SJCRH30 (cell line): ENCODE measurements at places on chromosomes 2 and 18. TPM values are rescaled to one million over a fixed set of nuclear protein-coding genes. Genes with fewer than 3 reads are reported as not detected.
A peak's percentile ranks its signal among the peaks of the same experiment; 100 is the strongest.

- DNase-seq: peak; percentile 82
These were observed 34.0 kb downstream of the CCDC195 start for GRCh38 chr2:224682134-224682533.

DNA sequence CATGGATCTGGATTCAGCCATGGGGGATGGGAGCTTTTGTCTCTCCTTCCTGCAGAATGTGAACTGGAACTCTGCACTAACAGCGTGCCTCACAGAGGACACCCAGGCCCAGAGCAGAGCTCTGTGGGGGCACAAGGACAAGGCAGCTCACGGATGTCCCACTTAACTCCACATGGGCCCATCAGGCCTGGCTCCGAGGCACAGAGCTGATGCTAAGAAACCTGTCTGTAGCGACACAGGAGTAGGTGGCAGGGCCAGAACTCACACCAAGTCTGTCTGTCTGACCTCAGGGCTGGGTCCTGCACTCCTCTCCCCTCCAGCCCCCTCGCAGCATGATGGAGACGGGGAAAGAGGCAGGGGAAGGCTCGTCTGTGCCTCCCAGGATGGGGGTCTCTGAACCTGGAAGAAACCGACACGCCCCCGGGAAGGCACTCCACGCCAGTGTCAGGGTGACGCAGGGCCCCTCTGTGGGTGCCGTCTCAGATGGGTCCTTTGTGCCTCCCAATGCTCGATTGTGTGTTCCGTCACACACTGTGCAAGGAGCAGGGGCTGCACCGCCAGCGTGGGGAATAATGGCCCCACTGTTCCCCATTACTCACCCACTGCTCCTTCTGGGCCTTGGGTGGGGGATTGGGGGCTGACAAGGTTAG, 36.6 kb downstream of the FAM178B start:
- DNase-seq: no peak

DNA sequence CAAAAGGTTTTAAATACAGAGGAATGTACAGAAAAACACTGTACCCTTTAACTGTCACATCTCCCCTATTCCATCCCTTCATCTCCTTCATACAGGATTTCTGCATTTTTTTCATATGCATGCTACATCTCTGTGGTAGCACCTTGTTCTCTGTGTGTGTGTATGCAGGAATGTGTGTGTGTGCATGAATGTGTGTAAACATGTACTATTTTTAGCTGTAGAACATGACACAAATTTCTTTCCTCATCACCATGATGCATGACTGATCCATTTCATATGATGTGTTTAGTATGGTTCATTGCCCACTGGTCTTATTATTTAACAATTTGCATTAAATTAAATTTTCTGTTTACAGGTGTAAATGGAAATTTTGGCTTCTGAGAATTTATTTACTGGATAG, 21.5 kb upstream of the ZEB2 start:
- DNase-seq: no peak

GRCh38 chr18:73708591-73708990, 439.0 kb downstream of the FBXO15 start:
- DNase-seq: no peak

ZNF516 gene
- total RNA-seq: 6.3 and 8.2 TPM in 2 replicates

GRCh38 chr2:67616749-67617148, 219.6 kb downstream of the ETAA1 start:
- peak; percentile 67 for DNase-seq

- no peak for DNase-seq
These were observed 110.8 kb downstream of the LOXHD1 start for GRCh38 chr18:46546111-46546640.

RAB6C gene
- not detected in 2 replicates for total RNA-seq

DNA sequence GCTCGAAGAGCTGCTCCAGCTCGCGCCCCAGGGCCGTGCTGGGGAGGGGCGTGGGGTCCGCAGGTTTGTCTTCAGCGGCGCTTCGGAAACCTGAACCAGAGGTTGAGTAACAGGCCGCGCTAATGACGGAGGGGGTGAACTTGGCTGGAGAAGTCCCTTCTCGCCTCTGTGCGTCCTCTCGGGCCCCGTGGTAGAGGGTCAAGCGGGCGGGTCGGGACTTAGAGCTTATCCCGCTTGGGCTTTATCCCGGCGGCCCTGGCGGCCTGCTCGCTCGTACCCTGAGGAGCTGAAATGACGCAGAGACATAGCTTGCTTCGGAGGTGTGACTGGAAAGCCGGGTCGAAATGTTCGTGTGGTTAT, 479 bp downstream of the RNMT start:
- no peak for DNase-seq

DNA sequence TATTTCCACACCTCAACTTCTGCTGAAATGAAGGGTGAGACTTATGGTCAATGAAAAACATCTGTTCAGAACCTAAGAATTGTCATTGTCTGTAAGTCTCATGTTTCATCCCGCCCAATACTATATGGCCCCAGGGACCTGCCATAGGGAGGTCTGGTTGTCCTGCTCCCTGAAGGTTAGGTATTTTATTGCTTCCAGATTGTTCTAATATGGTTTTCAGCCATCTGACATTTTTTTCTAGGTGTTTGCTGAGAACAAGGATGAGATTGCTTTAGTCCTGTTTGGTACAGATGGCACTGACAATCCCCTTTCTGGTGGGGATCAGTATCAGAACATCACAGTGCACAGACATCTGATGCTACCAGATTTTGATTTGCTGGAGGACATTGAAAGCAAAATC, 7.3 kb downstream of the XRCC5 start:
- no peak for DNase-seq

GRCh38 chr2:190853531-190854383, 26.9 kb upstream of the GLS start:
- no peak for DNase-seq

KIF1A gene
- 3.7 and 4.0 TPM in 2 replicates for total RNA-seq

CRYGB gene
- total RNA-seq: not detected in 2 replicates

GRCh38 chr2:197273485-197273884, 37.1 kb downstream of the ANKRD44 start:
- peak; percentile 42 for DNase-seq

HK2 gene
- 38.4 and 38.8 TPM in 2 replicates for total RNA-seq

ADAM17 gene
- total RNA-seq: 26.2 and 27.4 TPM in 2 replicates

ST8SIA5 gene
- total RNA-seq: 3.2 and 3.8 TPM in 2 replicates

TSPYL6 gene
- 0.03 and 0.10 TPM in 2 replicates for total RNA-seq

- DNase-seq: peak; percentile 85
These were observed 85.1 kb upstream of the ACAA2 start for GRCh38 chr18:49898421-49898820.

BCL11A gene
- 23.1 and 29.7 TPM in 2 replicates for total RNA-seq

GRCh38 chr2:238007924-238008323, 41.1 kb downstream of the UBE2F start:
- DNase-seq: no peak

METTL5 gene
- 40.5 and 41.2 TPM in 2 replicates for total RNA-seq

MYO5B gene
- 39.1 and 39.7 TPM in 2 replicates for total RNA-seq

DHX57 gene
- 32.6 and 33.0 TPM in 2 replicates for total RNA-seq

DNA sequence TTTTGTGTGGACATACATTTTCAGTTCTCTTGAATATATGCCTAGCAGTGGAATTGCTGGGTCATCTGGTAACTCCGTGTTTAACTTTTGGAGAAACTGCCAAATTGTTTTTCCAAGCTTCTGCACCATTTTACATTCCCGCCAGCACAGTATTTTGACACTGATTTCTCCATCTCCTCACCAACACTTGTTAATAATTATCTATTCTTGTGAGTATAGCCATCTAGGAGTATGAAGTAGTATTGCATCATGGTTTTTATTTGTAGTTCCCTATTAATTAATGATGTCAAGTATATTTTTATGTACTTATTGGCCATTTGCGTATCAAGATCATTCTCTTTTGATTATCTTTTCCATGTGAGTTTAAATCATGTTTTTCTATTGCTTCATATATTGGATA, 17.9 kb upstream of the AOX1 start:
- no peak for DNase-seq

TNFAIP6 gene
- 0.08 and 0.18 TPM in 2 replicates for total RNA-seq

MYO3B gene
- total RNA-seq: 0.04 TPM in 1 of 2 replicates, not detected in the other

CFAP221 gene
- not detected in 2 replicates for total RNA-seq

DNA sequence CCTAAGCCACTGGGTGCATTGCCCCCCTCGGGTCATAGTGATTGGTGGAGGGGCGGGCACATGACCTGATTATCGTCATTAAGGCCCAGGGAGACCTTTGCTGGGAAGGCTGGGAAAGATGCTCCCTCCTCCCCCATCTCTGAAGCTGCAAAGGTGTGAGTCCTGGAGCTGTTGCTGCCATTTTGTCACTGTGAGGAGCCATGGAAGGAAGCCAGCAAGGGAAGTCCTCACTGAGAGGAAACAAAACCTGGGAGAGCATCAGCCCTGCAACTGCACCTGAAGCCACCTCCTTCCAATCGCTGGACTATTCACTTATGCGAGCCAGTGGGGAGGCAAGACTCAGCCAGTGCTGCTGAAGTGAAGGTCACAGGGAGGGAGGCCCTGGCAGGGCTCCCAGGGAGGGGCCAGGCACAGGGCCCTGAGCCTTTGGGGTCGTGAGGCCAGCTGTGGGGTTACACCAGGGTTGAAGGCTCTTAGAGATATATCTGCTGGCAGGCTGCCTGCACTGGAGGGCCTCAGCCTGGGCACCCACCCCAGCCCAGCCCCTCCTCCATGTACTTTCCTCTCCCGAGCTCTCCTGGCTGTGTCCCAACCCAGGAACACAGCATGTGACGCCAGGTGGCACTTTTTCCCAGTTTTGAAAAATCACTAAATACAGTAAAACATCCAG, 10.7 kb upstream of the FAHD2A start:
- DNase-seq: no peak

GRCh38 chr2:8103085-8103708, 578.7 kb upstream of the ID2 start:
- no peak for DNase-seq

DNA sequence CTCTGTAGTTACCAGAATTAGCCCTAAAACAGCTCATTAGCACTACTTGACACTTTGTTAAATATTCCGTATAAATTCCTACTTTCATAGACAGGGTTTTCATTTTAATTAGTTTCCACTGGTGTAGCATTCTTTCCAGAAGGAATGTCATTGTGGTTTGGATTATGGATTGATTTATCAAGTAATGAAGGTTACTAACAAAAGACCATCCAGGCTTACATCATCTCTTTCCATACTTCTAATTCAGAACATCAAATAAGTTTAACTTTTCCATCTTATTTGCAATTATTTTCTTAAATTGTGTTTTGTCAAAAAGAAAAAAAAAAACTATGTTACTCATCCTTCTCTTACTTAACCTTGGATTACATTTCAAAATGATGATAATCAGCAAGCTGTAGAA, 231.8 kb upstream of the SPOPL start:
- no peak for DNase-seq

CROCC2 gene
- 0.15 and 0.26 TPM in 2 replicates for total RNA-seq

GAREM1 gene
- 5.1 and 5.4 TPM in 2 replicates for total RNA-seq

DNA sequence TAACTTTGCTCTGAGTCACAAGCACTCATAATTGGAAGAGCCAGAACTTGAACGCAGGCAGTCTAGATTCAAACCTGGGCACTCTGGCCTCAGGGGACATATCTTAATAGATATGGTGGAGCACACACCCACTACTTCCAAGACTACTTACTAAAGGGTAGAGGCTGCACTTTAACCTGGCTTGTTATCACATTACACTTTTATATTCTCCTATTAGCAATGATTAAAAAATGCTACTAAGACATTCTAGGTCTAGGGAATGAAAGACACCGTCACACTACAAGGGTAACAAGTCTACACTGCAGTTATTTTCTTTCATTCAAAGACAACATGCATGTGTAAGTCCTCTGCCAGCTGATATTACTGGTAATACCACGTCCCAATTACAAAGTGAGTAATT, 258.8 kb downstream of the ZNF521 start:
- DNase-seq: no peak

- no peak for DNase-seq
These were observed 117.9 kb downstream of the CSRNP3 start for GRCh38 chr2:165587335-165587938.

TPGS2 gene
- total RNA-seq: 91.6 and 99.3 TPM in 2 replicates

DNA sequence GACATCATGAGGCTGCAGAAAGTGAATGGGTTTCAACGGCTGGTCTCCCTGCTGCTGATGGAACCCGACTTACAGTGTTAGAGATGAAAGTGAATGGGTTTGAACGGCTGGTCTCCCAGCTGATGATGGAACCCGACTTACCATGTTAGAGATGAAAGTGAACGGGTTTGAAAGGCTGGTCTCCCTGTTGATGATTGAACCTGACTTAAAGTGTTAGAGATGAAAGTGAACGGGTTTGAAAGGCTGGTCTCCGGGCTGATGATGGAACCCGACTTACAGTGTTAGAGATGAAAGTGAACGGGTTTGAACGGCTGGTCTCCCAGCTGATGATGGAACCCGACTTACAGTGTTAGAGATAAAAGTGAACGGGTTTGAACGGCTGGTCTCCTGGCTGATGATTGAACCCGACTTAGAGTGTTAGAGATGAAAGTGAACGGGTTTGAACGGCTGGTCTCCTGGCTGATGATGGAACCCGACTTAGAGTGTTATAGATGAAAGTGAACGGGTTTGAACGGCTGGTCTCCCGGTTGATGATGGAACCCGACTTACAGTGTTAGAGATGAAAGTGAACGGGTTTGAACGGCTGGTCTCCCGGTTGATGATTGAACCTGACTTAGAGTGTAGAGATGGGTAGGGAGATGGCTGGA, 76.1 kb upstream of the ALKAL2 start:
- DNase-seq: no peak

GRCh38 chr2:44668336-44668735, 273.2 kb upstream of the SIX3 start:
- peak; percentile 55 for DNase-seq

- DNase-seq: peak; percentile 91
These were observed 4.1 kb upstream of the NEURL3 start for GRCh38 chr2:96509114-96509846.

- no peak for DNase-seq
These were observed 18.1 kb downstream of the NDC80 start for GRCh38 chr18:2589345-2590068.
